Natural killer cell (primary cell): ENCODE measurements at places on chromosomes 6 and 20.
A peak's percentile ranks its signal among the peaks of the same experiment; 100 is the strongest.

DNA sequence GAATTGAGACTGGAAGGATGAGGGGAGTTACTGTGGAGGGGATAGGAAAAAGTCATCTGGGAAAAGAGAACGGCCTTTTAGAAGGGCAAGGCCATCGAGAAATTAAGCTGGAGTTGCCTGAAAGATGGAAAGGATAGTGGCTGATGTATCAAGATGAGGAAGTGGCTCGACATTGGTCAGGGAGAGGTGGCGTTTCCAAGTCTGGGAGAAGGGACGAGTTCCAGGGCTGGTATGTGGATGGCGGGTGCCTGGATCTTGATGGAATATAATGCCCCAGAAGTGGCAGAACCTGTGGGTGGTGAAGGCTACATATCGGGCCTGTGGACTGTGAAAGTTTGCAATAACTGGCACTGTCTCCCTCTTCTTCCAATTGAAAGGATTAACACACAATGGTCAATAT lies 2.2 kb upstream of the SIRT5 start:
- DNase-seq: no peak

DNA sequence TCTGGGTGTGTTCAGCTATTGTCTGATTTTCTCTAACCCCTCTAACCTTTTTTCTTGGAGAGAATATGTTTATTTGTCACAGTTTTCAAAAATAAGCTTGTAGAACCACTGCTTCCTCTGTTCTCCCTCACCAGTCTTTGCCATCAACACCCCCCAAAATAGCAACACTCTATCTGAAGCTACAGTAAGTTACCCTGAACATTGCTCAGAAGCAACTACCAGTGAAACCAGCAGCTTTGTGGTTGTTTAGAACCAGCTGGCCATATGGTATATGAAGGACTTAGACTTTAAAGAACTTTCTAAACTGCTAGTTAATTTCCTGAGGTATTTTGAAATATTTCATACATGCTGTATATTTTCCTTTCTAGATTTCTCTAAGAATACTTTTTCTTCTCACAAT lies 242.9 kb downstream of the KHDRBS2 start:
- DNase-seq: no peak

GRCh38 chr6:110944681-110945151 lies 13.8 kb upstream of the GTF3C6 start:
- DNase-seq: peak; percentile 38

DNA sequence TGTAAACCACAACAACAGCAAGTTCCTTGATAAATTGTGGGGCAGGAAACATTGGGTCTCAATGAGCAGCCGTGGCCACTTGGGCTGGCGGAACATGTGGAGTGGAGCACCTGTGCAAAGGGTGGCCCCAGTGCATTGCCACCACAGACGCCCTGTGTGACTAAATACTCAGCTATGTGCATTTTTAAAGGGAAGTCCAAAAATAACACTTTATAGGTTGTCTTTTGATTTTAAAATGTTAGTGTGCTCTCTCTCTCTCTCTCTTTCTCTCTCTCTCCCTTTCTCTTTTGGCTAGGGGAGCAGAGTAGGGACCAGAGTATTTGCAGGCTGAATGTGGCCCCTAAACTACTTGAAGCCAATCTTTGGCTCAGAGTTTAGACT lies 236.3 kb downstream of the BCAS1 start:
- DNase-seq: no peak

DNA sequence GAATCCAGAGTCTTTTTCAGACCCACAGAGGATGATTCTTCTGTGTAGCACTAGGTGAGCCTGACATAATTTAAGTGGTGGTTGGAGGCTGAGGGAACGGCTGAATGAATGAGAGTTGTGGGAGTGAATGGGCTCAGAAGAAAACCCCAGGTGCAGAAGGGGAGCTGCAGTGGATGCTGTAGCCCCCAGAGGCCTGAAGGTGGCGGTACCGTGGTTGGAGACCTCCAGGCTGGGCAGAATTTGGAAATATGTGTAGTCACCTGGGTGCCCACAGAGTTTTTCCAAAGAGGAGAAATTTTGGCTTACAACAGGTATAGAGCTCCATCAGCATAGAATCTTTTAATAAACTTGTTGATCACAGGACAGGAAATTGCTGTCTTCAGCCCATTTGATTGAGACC lies 6.5 kb upstream of the RAET1G start:
- peak; percentile 52 for DNase-seq

DNA sequence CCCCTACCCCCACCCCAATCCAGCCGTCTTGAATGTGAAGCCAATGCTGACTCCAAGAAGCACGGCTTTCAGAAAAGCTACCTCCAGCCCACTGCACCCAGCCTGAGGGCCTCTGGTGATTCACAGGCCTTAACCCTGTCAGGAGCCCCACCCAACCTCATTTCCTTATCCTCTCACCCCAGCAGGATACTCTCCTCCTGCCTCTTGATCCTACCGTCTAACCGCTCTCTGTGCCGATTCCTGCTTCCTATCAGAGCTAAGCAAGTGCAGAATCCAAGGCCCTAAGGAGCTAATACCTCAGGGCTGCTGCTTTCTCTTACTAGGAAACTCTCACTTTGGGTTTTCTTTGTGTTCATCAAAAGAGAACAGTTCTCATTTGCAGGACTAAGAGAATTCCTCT lies 47.2 kb downstream of the TRERF1 start:
- no peak for DNase-seq

- DNase-seq: no peak
These were observed 296.8 kb upstream of the TSHZ2 start for GRCh38 chr20:52675375-52675774.

- peak; percentile 23 for DNase-seq
These were observed 1.8 kb downstream of the CHMP4B start for GRCh38 chr20:33812908-33813462.

GRCh38 chr6:90190752-90191395 lies 105.8 kb downstream of the BACH2 start:
- no peak for DNase-seq

DNA sequence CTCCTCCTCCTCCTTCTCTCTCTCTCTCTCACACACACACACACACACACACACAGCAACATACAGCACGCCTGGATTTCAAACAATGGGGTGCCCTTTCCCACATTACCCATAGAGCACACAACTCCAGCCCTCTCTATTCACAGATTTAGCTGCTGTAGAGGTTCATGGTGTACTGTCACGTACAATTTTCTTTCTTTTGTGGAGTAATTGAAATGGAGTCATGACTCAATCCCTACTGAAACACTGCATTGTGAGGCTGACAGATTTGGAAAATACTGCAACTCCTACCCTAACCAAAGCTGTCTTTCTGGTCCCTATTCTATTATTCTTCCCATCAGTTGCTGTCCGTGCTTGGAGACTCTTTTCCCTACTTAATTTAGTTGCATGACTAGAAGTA lies 166.9 kb downstream of the EDN1 start:
- no peak for DNase-seq

- DNase-seq: no peak
These were observed 110.4 kb downstream of the SYCP2 start for GRCh38 chr20:59823030-59823423.

- DNase-seq: no peak
These were observed 37.9 kb downstream of the TRAM2 start for GRCh38 chr6:52538901-52539354.

- DNase-seq: no peak
These were observed 623 bp upstream of the SNX9 start for GRCh38 chr6:157822245-157823000.
